Thoracic aorta (tissue), 2 donors: ENCODE measurements at places on chromosomes 3 and 15.

GRCh38 chr3:42369832-42370231, 40.6 kb downstream of the LYZL4 start:
- no peak for DNase-seq

GRCh38 chr15:31452595-31453557, 126.2 kb downstream of the KLF13 start:
- DNase-seq: no peak

DNA sequence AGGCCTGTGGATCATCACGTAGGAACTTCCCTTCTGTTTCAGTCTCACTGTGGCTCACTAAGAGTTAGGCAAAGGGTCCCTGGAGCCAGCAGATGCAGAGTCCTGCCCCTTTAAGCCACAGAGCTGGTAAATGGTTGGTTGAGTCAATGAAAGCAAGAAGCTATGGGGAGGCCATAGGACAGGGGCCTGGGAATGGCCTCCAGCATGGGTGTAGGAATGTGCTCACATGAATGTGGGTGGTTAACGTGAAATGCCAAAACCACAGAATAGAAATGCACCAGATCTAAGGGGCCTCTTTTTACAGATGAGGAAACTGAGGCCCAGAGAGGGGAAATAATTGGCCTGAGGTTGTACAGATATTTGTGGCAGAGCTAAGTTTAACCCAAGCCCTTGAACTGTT, 150.3 kb downstream of the TLE3 start:
- DNase-seq: no peak

DNA sequence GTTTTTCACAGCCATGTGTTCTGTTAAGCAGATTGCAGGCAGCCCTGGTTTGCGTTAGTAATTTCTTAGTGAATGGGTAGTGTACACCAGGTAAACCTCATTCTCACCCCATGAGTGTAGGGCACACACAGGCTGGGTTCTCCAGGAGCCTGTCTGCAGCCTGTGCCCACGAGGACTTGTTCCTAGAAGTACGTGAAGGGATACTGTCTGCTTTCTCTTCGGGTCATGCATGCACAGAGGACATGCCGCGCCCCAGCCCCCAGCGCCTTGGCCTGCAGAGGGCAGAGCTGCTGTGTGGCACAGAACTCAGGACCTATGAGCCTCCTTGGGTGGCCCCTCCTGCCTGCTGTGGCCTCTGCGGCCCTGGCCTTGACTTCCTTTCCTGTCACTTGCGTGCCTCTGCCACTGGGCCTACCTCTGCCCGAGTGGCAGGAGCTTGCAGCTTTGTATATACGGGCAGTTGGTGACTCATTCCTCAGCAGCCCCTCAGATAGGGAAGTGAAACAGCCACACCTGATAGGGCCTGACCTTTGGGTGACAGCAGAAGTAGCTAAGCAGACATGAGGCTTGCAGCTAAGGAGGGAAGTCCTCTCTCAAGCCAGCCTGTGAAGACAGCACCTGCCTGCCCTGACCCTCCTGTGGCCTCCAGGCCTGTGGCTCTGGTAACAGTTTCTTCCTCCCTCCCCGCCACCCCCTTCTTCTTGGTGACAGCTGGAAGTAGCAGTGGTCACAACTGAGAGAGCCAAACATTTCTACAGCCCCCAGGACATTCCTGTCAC, 19.5 kb downstream of the PPCDC start:
- peak; percentile 38 for DNase-seq

DNA sequence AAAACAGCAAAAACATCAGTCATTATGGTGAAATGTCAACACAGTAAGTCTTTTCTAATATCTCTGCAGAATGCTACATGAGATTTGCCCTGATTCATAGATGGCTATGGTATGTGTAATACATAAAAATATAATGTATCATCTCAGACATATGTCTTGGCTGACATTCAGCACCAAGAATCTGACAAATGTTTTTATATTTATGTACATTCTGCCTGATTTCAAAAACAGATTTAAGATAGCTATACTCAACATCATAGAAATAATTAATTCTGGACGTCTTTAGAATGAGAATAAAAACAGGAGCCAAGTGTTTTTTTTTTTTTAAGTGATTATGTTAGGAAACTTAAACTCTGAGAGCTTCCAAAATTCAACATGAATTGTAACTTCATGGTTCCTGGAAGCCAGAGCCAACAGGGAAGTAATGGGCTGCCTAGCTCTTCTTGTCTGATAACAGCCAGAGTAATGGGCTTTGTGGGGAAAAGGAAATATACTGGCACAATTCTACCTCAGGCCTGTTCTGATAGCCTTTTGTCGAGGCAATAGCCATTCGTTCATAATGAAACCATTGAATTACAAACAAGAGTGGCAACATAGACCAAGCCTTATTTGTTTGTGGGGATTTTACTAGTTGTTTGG, 184.4 kb downstream of the VGLL4 start:
- DNase-seq: no peak

DNA sequence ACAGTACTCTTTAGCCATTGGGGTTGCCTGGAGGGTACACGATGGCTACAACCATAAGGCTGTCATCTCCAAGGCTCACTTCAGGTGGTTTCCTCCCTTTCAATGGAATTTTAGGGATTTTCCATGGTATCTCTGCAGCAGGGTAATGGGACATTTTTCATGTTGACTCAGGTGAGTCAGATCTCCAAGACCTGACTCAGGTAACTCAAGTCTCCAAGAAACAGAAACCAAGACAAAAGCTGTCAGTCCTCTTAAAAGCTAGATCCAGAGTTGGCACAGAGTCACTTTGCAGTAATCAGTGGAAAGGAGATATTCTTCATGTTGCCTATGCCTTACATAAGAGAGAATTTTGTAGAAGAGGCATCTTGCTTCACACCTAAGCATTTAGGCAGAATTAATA, 375.8 kb upstream of the ARPP21 start:
- no peak for DNase-seq

GRCh38 chr3:126155280-126155640, 25.1 kb downstream of the ALDH1L1 start:
- DNase-seq: no peak

- DNase-seq: no peak
Observed at GRCh38 chr15:25877681-25878080, 14.6 kb upstream of the ATP10A start.

DNA sequence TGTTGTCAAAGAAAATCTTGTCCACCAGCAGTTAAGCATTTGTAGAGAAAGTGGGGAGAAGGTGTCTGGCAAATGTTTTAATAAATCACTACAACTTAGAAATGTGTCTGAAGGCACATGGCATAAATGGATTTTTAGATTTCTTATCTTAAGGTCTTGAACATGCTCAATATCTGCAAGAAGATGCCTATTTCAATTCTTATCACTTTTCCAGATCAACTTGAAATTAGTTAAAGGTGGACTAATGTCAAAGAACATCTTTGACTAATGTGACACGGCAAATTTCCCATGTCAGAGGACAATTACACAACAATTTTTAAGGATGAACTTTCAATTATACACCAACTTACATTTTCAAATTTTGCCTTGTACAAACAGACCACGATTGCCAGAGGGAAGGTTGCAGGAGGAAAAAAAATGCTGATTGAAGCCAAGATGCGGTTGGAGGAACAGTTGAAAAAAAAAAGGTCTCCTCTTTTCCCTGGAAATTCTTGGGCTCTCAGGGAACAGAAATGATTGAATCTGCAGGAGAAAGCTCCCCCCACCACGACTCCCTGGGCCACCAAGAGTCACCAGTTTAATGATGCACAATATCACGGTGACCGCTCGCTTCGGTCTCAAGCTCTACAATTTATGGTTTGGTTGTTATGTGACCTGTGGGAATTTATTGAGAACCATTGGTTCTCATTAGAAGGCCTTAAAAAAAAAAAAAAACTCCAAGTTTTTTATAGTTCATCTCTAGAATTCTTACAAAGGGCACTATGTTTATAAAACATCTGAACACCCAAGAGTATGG, 507.6 kb upstream of the ADAMTS9 start:
- no peak for DNase-seq

DNA sequence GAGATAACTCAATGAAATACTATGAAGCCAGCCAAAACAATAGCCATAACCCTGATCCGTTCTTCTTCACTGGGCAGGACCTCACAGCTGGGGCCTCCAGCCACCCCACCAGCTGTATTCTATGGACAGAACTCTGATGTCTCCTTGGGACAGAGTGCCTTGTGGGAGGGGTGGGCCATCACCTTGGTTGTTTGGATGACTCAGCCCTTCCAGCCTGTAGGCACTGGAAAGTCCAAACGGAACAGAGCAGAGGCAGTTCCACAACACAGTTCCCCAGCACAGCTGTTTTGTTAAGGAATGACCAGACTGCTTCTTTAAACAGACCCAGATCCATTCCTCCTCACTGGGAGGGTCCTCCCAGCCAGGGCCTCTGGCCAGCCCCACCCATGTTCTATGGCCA, 31.9 kb upstream of the ZBED2 start:
- DNase-seq: no peak

DNA sequence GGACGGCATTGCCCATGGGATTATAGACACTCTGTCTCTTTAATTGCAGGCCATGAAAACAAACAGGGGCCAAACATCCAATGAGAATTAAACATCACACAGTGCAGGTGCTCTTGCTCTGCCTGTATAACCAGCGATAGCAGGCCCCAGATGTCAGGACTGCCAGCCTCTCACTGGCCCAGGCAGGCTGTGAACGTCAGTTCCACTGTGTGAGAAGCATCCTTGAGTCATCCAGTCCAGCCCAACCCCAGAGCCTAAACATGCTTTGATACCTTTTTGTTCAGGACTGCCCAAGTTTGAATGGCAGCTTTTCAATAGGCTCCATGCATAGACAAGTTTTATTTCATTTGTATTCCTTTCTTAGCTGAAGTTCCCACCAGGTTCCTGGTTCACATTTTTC, 189.8 kb downstream of the SLCO3A1 start:
- no peak for DNase-seq

DNA sequence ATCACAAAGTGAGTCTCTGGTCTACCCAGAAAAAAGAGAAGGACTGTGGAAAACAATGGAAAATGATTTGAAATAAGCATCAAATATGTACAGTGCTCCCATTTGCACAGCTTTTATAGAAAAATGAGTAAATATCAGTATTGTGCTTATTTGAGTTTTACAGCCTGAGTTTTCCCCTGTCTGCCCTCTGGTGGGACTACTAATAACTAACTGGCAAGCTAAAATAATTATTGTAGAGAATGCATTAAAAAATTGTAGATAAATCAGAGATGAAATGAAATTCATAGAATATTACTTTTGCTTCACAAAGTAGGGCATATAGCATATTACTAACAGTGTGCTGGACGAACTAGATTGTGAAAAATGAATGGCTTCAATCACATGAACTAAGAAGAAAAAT, 287.1 kb downstream of the NAALADL2 start:
- DNase-seq: no peak

- no peak for DNase-seq
Observed at GRCh38 chr3:99856437-99857220, 39.0 kb downstream of the CMSS1 start.

DNA sequence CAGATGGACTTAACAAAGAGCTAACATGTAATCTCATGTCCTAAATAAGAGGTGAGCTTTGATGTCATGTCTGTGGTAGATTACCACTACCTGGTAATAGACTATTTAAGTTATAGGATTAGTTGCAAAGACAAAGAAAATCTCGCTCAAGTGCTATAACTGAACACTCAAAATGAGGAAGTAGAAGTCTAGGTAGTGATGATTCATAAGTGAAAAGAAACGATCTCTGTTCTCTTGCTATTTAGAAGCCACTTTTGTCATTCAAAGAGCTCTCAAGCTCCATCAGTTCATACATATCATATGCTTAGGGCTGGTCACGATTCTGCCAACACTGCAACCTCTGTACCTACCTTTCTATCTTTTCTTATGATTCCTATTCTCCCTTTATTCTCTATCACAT, 110.9 kb downstream of the EDEM1 start:
- no peak for DNase-seq

- no peak for DNase-seq
Observed at GRCh38 chr3:125479091-125479490, 40.9 kb downstream of the SNX4 start.

DNA sequence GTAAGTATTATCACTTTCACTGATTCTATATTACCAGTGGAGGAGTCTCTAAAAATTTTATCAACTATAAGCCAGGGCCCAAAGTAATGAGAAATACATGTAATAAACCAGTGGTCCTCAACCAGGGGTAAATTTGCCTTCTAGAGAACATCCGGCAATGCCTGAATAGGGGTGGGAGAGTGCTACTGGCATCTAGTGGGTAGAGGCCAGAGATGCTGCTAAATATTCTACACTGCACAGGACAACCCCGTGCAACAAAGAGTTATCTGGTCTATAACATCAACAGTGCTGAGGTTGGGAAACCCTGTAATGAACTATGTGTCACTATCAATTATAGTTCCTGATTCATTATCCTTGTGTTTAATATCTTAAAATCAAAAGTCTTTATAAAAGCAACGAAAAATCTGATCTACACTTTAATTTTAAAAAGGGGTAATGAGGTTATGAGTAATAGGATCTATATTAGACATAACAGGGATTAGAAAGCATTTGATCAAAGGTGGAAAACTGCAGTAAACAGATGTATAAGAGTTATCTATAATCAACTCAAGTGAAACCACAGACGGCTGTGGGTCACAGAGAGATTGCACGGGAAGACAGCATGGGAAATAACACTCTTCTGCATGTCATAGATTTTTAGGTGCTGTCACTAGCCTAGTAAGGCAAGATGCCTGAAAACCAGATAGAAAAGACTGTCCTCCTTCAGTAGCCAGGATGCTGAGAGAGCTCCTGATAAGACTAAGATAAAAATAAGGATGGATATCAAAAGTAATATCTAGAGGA, 2.0 kb downstream of the LYSMD2 start:
- no peak for DNase-seq
